ENCODE measurements at places on chromosomes 2 and 18.
A peak's percentile ranks its signal among the peaks of the same experiment; 100 is the strongest.

- DNase-seq = no peak
Measured at GRCh38 chr2:19456705-19457309, 98.4 kb upstream of the OSR1 start.

DNA sequence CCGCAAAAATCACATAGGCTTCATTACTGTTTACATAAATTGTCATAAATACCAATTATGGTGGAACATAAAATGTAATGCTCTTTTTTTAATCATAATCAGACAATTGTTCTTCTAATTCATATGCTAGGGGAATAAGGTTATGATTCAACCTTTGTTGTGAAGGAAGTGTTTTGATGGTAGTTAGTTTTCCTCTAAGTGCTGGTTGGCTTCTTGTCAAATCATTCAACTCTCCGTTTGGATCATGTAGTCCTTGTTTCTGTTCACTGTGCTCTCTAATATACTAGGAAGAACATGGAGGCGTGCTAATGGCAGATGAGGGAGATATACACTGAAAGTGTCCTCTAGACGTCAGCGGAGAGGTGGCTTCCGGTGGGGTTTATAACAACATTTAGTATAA lies 1938.0 kb upstream of the PIK3C3 start:
- no peak for DNase-seq

DNA sequence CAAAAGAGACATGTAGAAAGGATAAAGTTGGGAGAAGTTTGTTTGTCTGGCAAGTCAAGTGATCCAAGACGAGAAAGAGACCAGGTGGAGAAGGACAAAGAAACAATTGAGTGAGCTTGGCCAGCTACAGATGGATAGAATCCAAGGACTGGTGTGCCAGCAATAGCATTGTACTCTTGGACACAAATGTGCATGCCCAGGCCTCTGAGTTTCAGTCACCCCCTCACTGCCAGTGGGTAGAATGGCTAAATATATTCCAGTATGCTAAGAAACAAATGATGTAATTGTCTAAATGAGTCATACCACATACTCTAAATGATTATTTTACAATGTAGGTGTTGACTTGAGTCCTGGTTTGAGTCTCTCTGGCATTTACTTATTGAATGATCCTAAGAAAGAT lies 881.3 kb downstream of the LRRTM4 start:
- DNase-seq = no peak

DNA sequence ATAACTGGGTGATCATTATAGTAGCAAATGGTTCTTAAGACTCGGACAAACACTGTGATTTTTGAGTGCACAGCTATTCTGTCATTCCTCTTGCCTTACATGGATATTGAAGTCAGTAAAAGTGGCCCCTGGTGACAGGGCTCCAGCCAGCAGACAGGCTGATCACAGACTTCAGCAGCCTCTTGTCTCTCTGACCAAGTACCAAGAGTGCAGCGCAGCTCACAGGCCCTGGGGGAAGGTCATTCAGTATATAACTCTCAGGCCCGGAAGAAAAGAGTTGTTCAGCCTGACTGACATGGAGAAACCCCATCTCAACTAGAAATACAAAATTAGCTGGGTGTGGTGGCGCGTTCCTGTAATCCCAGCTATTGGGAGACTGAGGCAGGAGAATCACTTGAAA lies 202.6 kb downstream of the HRH4 start:
- DNase-seq = no peak

DNA sequence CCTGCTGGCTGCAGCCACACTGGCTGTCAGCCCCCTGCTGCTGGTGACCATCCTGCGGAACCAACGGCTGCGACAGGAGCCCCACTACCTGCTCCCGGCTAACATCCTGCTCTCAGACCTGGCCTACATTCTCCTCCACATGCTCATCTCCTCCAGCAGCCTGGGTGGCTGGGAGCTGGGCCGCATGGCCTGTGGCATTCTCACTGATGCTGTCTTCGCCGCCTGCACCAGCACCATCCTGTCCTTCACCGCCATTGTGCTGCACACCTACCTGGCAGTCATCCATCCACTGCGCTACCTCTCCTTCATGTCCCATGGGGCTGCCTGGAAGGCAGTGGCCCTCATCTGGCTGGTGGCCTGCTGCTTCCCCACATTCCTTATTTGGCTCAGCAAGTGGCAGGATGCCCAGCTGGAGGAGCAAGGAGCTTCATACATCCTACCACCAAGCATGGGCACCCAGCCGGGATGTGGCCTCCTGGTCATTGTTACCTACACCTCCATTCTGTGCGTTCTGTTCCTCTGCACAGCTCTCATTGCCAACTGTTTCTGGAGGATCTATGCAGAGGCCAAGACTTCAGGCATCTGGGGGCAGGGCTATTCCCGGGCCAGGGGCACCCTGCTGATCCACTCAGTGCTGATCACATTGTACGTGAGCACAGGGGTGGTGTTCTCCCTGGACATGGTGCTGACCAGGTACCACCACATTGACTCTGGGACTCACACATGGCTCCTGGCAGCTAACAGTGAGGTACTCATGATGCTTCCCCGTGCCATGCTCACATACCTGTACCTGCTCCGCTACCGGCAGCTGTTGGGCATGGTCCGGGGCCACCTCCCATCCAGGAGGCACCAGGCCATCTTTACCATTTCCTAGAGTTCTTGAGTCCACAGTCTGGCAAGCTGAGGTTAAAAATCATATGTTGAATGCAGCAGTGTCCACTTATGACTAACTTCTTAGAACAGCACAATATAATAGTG lies 741 bp downstream of the GPR148 start:
- no peak for DNase-seq

GRCh38 chr2:187383043-187383800 lies 64.8 kb downstream of the CALCRL start:
- no peak for DNase-seq

DNA sequence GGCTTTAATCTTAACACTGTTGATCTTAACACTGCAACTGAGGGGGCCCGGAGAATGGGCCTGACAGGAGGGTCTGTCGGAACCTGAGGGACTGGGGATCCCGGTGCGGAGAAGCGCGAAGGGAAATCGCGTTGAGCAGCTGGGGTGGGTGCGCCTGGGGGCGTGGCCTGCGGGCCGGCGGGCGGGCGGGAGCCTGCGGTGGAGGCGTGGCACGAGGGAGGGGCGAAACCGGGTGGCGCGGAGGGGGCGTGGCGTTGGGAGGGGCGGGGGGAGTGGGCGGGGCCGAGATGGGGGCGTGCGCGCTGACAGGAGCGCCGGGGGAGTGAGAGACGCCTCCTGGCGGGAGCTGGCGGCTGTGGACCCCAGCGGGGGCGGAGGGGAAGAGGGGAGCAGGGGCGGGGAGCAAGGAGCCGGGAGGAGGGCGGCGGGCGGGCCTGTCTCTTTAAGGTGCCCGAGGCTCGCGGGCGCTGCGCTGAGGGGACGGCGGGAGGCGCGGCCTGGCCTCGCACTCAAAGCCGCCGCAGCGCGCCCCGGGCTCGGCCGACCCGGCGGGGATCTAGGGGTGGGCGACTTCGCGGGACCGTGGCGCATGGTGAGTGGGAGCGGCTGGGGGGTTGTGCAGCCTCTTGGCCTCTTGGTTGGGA lies at the start of gene TWSG1:
TSS of gene TWSG1 (plus strand) at position 445 of the 644 bp plus-strand sequence. CDS start 2,457 bp downstream, outside the sequence.
- DNase-seq = peak; percentile 88

GRCh38 chr2:191713837-191714236 lies 35.9 kb downstream of the NABP1 start:
- no peak for DNase-seq

GRCh38 chr2:8454797-8455196 lies 227.1 kb upstream of the ID2 start:
- no peak for DNase-seq

DNA sequence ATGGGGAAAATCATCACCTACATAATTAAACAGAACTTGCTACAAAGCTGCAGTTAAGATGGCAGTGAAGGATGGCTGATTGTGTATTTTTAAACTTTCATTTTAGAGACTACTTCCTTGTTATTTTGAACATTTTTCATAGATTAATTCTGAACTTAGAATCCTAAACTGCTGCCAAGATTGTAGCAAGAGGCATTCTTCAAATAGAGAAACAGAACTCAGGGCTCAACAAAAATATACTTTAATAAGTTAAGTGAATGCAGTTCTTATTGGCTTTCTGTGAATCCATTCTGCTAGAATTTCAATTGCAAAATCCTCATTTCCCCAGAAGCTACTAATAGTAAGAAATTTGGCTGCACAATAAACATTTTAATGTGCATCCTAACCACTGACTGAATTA lies 160.3 kb downstream of the L3MBTL4 start:
- no peak for DNase-seq

DNA sequence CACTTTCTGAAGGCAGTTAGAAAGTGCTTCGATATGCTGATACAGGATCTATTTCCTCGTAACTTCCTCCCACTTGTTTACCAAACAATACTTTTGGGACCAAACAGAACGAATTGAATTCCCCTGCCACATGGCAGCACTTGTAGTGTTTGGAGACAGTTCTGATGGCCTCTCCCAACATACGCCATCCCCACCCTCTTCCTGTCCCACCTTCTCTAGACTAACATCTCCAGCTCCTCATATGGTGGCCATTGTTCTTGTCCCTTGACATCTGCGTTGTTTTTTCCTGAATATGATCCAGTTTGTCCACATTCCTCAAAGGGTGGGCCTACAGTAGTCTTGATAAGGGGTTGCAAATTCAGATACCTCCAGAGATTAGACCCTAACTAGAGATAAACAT lies 53.4 kb upstream of the ANKRD44 start:
- DNase-seq = no peak

DNA sequence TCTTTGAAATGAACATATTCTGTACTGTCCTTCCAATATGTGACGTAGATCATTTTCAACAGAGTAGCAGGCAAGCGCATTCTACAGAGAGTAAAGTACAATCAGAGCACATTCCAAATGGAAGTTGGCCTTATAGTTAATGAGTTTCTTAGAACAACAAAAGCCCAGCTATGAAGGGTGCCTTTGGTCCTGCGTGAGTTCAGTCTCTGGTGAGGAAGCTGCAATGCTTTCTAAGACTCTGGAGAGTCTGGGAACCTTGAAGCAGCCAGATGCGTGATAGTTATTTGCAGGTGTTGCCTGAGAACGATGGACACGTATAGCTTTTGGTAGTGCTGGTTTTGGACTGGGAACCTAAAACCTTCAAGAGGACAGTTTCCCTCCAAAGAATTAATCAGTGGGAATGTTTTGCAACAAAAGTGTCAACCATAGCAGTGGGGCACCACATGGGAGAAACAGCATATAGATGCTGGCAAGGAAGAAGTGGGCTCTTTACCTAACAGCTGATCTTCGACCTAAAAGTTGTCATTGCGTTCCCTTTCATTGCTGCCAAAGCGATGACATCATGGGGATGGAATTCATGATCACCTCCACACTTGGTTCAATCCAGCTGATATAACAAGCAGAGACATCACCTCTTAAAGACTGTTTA lies 9.3 kb upstream of the SNORC start:
- DNase-seq = no peak

GRCh38 chr18:61435064-61435652 lies 101.9 kb downstream of the CDH20 start:
- no peak for DNase-seq

DNA sequence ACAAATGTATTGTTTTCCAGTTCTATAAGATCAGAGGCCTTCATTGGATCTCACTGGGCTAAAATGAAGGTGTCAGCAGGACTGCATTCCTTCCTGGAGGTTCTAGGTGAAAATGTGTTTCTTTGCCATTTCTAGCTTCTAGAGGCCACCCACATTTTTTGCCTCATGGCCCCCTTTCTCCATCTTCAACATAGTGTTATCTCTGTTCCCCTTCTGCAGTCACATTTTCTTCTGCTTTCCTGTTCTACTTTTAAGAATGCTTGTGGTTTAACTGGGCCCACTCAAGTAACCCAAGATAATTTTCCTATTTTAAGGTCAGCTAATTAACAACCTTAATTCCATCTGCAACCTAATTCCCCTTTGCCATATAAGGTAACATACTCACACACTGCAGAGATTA lies 36.1 kb downstream of the METTL21A start:
- no peak for DNase-seq

- DNase-seq = no peak
Measured at GRCh38 chr2:16653083-16653375, 12.6 kb downstream of the CYRIA start.

- DNase-seq = no peak
Measured at GRCh38 chr2:136133176-136133575, 15.2 kb upstream of the CXCR4 start.

- no peak for DNase-seq
Measured at GRCh38 chr2:169038338-169038757, 7.2 kb upstream of the ABCB11 start.

DNA sequence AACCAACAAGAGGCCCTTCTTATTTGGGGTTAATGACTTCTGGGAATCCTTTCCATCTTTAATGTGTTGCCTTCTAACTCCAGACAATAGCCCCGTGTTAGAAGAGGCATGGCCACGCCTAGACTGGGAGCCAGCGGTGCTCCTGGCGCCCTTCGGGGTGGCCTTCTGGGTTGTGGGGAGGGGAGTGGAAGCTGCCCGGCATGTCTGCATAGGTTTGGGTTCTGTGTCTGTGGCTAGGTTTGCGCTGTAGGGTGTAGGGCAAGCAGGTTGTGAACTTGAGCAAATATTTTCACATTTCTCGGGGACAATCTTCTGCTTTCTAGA lies 40.4 kb downstream of the CELF4 start:
- no peak for DNase-seq

GRCh38 chr2:121071034-121071504 lies 213.9 kb downstream of the TFCP2L1 start:
- DNase-seq = no peak

DNA sequence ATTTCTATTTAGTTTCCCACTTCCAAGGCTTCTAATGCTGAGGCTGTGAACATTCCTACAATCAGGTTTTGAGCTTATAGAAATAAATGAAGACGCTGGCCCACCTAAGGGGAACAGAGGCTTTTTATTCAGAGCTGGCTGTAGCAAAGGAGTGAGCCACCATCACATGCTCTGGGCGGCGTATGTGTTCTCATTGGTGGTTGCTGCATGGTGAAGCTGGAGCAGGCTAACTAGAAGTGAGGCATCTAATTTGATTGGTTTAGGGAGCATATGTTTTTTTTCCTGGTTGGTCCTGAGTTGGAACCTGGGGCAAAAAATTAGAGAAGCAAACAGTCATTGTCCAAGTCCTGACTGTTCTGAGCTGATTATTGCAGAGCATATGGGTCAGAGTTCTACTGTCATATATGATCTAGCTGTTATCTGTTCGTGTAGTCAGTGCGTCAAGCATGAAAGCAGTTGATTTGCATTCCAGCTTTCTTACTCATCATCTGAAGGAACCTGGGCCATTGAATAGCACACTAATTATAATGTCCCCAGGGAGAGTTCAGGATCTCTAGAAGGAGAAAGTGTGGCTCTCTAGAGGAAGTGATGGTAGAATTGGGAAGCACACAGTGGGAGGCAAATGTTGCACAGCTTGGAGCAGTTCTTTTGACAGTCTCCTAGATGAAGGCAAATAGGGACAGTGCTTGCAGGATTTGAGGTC lies 279.6 kb downstream of the PARD3B start:
- DNase-seq = no peak

- DNase-seq = peak; percentile 32
Measured at GRCh38 chr18:45974088-45974536, 7.0 kb upstream of the EPG5 start.

- no peak for DNase-seq
Measured at GRCh38 chr2:128420776-128421175, 102.1 kb upstream of the HS6ST1 start.

- DNase-seq = no peak
Measured at GRCh38 chr2:99150706-99151105, 4.0 kb downstream of the TSGA10 start.
